ENCODE measurements at places on chromosomes 6 and 20.
A peak's percentile ranks its signal among the peaks of the same experiment; 100 is the strongest.

GRCh38 chr6:33746036-33746600, 587 bp downstream of the IP6K3 start:
- DNase-seq, result no peak

DNA sequence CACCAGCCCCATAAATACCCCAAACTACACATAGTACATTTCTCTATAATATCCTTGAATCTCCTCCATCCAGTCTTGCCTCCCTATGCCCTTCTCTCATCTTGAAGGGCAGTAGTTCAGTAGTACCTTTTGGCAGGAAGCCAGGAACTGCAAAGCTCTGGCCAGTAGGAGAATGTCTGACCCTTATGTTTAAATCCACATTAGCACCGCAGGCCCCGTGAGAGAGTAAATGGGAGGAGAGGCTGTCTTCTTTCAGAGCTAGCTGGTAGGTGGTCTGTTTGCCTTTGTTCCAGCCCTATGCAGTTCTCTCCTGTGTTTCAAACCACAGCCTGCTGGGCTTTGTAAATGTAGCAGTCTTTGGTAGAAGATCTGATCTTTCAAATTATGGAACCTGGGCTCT, 690.7 kb downstream of the DOK5 start:
- no peak for DNase-seq

DNA sequence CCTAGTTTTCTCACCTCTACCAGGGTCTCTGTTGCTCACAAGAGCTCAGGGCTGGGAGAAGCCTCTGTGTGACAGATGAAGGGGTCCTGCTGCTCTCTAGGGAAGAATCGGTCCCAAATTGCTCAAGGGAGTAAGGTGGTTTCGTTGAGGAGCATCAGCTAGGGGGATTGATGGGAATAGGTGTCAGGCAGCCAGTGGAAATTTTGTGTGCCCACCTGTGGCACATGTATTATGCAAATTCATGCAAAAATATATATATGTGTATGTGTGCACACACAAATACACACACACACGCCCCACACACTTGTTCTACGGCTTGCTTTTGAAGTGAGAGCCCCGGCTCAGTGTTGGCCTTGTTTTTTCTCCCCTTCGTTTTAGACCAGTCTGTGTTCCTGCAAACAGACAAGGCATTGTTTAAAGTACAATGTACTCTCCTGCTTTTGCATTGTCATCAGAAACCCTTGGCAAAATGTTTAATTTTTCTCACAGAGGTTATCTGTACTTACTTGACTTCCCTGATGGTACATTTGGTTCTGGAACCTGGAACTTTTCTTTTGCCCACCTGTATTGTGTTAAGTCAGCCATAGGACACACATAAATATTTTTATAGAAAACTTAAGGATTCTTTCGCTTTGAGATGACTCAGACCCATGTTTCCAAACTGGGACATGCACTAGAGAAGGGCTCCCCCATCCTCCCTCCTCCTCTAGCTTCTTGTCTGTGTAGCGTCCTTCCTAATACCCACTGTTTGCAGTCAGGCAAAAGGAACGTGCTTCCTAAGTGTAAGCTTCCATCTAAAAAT, 26.7 kb downstream of the FOXO3 start:
- DNase-seq, result no peak

DNA sequence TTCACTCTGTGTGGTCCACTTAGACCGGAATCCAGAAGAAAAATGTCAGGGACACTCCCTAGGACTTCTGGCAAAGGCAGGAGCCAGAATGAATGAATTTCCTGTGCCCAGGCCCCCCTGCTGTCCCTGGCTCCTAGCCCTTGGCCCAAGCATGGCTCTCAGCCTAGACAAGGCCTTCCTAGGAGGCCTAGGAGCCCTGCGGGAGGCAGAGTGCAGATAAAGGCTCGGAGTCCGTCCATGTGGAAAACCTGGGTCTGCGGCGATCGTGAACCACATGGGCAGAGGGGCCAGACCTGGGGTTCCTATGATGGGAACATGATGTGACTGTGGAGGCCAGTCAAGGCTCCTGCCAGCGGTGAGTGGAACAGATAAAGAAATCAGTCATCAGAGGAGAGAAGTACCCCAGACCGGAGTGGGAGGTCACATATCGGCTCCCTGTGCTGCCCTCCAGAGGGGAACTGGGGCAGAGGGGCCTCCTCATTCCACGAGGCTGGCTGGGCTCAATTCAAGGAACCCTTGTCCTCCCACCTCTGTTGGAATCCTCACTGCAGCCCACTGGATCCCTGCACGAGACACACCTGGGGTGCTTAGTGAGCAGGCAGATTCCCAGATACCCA, 5.9 kb upstream of the VSTM2L start:
- DNase-seq, result no peak

DNA sequence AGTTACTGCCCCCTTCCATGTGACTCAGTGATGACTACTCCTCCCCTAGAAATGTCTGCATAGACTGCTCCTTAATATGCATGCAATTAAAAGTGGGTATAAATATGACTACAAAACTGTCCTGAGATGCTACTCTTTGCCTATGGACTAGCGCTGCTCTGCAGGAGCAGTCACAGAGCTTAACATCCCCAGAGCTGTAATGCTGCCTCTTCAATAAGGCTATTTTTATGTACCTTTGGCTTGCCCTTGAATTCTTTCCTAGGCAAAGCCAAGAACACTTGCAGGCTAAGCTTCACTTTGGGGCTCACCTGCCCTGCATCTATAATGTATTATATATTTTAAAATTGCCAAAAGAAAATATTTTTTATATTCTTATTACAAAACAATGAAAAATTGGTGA, 299.1 kb downstream of the CLVS2 start:
- DNase-seq, result no peak

DNA sequence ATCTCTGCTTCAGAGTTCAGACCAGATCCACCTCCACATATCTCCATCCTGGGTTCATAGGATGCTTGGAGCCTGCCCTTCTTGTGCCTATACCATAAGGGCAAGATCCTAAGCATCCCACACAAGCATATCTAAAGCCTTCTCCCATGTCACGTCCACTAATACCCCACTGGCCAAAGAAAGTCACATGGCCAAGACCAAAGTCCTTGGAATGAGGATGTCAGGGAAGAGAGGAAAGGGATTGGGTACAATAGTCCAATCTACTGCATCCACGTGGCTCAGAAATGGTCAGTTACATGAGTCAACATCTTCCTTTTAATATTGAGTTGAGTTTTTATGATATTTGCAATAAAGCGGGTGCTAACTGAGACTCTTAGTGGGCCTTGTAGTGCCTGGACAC, 515.9 kb upstream of the SULF2 start:
- no peak for DNase-seq

DNA sequence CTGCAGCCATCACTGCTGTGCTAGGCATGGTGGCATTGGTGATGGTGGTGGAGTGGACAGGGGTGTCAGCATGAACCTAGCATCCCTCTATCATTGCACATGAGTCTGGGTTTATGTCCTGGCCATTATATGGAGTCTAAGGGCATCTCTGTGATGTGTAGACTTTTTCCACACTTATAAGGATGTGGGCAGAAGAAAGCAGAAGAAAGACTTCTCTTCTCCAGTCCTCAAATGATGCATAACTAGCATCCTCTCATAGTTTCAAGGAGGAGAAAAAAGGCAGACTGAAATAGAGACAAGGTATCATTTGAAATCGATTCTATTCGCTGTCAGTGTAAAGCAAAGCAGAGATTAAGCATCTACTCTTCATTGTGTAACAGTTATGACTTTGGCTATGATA, 140.0 kb upstream of the ATXN1 start:
- DNase-seq, result no peak

DNA sequence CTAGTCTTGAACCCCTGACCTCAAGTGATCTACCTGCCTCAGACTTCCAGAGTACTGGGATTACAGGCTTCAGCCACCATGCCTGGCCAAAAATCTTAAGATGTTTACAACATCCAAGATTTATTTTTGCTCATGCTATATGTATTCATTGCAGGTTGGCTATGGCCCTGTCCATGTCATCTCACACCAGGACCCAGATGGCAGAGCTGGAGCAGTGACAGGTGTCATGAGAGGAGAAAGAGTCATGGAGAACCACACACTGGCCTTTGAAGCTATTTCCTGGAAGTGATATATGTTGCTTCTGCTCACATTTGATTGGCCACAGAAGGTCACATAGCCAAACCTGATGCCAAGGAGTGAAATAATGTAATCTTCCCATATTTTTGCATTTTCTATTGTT, 13.8 kb upstream of the DDR1 start:
- DNase-seq, result no peak

DNA sequence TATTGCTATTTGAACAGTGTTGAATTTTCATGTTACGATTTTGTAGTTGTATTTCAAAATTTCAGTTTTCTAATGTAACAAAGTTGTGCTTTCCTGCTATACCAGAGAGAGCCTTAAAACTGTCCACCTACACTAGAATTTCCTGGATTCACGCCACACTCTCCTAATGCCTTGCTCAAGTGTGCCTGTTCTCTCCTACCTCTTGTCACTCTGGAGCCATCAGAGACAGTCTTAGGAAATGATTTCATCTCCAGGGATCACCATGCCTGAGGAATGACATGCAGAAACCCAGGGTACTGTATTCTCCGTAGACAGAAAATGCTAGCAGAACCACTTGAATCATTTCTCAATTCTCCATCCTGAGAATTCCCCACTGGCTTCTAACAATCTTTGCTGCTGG, 667.6 kb downstream of the KIF16B start:
- DNase-seq, result no peak

GRCh38 chr6:32154514-32155161, 697 bp downstream of the PPT2 start:
- peak; percentile 83 for DNase-seq

GRCh38 chr6:46684771-46685170, 2.9 kb upstream of the TDRD6 start:
- no peak for DNase-seq

GRCh38 chr20:23021951-23022350, 13.2 kb upstream of the SSTR4 start:
- DNase-seq, result no peak

DNA sequence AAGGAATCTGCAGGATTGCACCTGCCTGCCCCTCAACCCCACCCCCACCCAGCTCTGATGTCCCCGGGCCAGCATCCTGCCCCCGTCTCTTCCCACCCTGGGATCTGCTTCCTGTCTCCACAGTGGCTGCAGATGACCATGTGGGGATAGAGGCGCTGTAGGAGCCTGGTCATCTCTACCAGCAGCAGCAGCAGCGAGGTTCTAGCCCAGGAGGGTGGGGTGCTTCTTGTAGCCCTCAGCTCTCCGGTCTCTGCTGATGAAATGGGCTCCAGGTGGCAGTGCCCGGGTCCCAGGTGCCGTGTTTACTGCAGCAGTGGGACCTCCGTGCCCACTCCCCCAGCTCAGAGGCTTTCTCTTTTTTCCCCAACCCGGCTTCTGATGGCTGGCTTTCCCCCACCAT, 25.2 kb downstream of the CAPN11 start:
- DNase-seq, result no peak

DNA sequence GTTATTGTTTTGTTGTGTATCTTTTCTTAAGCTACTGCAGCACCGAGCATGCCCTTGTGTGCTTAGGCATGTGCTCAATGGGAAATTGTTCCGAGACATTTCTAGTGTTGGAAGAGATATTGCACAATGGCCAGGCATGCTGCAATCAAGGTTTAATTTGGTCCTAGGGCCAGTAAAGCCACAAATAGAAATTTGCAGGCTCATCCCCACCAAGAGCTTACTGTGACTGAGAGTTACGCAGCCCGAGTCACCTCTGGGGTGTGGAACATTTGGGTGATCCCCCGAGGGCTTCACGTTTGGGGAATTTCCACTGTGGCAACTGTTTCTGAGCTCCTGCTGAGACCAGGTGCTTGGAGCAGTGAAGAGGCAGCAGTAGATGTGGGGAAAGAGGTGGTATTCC, 65.8 kb downstream of the ADTRP start:
- DNase-seq, result no peak

- DNase-seq, result no peak
Observed at GRCh38 chr6:120373185-120373584, 961.1 kb downstream of the TBC1D32 start.

DNA sequence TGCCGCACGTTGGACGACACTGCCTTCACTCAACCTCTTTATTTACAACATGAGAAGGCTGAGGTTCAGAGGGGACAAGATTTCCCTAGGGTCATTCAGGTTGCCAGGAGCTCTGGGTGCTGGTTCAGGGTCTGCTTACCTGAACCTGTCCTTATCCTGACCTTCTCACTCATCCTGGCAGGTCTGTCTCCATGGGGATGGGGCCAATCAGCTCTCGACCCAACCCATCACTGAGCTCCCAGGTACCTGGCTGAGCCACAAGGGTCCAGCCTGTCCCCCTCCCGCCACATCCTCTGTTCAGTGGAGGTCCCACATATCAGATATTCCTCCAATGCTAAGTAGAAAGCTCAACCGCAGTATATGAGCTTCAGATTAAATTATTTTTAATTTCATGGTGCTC, 225.6 kb downstream of the ANKRD60 start:
- no peak for DNase-seq

DNA sequence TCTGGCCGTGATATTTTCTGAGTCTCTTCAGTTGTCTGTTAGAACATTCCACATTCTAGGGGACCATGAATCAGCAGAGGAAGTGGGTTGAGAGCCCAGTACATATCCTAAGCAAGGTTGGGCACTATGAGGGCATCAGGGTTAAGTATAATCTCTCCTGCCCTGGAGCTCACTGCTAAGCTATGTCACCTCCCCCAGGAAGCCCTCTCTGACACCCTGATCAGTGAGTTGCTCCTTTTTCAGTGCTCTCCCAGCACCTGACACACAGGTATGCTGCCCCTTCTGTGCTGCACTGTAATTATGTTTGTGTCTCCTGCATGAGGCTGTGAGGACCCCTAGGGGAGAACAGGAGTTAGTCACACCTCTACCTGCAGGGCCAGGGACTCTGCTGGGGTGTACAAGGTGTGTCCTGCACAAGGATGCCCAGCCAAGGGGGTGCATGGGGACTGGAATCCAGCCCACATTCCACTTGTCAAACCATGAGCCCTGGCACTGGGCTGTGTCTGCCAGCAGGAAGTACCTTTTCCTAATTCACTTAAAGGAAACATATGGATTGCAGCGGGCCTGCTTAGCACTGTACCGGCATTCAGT, 3.9 kb downstream of the RAB44 start:
- DNase-seq, result no peak

GRCh38 chr6:106107043-106107613, 21.0 kb downstream of the PRDM1 start:
- DNase-seq, result no peak

DNA sequence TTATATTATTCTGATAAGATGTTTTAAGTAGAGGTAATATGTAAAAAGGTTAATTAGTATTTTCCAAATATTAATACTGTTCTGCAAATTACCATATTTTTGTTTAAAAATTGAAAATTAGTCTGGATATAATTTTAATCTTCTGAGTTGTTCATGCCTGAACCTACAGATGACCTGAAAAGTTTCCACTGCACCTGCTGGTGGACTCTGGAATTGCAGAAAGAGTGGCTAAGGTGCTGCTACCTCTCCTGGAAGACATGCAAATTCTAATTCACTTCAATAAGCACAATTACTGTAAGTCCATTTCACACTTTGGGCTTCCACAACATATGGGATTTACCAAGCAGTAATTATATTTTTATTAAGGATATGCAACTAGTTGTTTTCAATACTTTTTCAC, 77.7 kb upstream of the OLIG3 start:
- peak; percentile 19 for DNase-seq

DNA sequence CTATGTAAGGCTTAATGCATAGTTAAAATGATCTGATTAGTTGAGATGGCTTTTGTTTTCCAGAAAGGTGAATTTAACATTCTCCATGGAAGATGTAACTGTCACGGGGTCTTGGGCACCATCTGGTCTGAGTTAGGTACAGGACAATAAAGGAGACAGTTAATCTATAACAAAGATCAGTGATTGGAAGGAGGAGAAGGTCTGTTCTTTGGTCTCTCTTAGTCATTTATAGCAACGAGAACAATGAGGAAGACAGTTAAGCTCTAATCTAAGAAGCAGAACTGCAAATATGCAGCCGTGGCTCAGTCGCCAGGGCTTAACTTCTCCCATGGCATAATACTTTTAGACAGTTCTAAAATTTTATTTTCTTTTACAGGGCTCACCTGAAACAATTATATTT, 405.5 kb upstream of the SULF2 start:
- no peak for DNase-seq
